Kidney (tissue), 22 donors: ENCODE measurements at places on chromosomes 2 and 18. TPM values are rescaled to one million over a fixed set of nuclear protein-coding genes. Genes with fewer than 3 reads are reported as not detected.

DNA sequence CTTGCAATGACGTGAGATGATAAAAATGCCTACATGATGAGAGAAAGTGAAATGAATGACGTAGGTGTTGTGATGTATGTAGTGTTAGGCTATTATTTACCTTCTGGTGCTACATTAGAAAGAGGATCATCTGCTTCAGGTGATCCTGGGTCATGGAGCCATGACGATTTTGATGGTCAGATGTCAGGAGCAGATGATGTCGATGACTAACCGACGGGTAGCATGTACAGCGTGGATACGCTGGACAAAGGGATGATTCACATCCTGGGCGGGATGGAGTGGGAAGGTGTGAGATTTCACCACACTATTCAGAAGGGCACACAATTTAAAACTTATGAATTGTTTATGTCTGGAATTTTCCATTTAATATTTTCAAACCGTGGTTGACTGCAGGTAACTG, 43.5 kb upstream of the ACVR1C start:
- no peak for DNase-seq

DNA sequence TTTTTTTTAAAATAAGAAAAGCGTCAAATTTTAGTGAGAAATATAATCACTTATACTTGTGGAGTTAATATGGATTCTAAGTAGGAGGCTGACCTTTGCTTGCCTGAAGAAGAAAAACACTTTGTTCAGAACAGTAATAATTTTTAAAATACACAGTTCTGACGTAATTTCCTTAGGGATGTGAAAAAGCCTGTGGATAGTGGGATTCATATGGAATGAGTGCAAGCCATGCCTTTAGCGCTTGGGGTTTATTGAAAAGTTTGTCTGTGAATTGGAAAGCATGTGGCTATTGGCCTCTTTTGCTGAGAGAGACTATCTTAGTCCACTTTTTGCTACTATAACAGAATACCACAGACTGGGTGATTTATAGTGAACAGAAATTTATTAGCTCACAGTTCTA, 151.3 kb downstream of the CCDC85A start:
- DNase-seq, result no peak

DNA sequence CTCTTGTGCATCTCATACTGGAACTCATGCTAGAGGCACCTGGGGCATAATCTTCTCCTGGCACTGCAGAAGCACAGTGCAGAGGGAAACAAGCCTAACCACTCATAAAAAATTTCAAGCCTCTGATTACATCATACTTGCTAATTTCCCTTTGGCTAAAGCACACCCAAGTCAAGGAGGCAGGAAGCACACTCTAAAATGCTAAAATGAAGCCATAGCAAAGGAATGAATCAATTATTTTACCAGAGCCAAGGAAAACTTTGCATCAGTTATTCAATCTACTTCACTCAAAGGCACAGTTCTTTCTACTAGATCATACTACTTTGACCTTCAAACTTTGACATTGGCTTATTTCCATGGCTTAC, 79.6 kb upstream of the SPOPL start:
- DNase-seq, result no peak

GRCh38 chr18:48975120-48975816, 24.5 kb upstream of the SMAD7 start:
- peak; percentile 58 for DNase-seq

DNA sequence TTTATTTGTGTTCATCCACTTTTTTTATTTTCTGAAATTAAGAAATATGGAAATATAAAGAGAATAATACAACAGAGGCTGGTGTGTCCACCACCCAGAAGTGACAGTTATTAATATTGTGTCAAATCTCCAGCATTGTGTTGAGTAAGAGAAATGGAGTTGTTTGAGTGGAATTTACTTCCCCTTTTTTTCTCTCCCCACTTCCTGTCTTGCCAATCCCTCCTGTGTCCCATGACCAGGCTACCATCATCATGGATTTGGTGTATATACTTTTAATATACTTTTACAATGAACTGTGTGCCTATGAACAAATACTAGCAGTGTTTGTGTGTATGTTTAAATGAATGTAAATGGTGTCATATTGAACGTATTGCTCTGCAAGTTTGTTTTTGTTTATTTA, 276.9 kb upstream of the SKOR2 start:
- no peak for DNase-seq

- peak; percentile 58 for DNase-seq
Measured at GRCh38 chr18:35635170-35635569, 53.6 kb downstream of the GALNT1 start.

GRCh38 chr2:20143263-20143662, 81.7 kb downstream of the SDC1 start:
- peak; percentile 22 for DNase-seq

The NT5C1B gene
- total RNA-seq, result not detected

- DNase-seq, result no peak
Measured at GRCh38 chr18:35117951-35118411, 76.8 kb downstream of the MAPRE2 start.

GRCh38 chr2:112880696-112881095, 30.3 kb upstream of the IL37 start:
- no peak for DNase-seq

The UXS1 gene
- total RNA-seq, result 56.6 TPM

The IGFBP5 gene
- total RNA-seq, result 572 TPM

- no peak for DNase-seq
Measured at GRCh38 chr2:168848225-168848624, 42.0 kb downstream of the SPC25 start.

The ZNF396 gene
- total RNA-seq, result 6.5 TPM

The BCL11A gene
- total RNA-seq, result 8.7 TPM

- no peak for DNase-seq
Measured at GRCh38 chr2:165198181-165198580, 5.7 kb downstream of the SCN3A start.

- no peak for DNase-seq
Measured at GRCh38 chr18:59593291-59593717, 103.9 kb downstream of the CCBE1 start.

GRCh38 chr2:198113316-198113715, 308.9 kb downstream of the PLCL1 start:
- no peak for DNase-seq

The HOXD12 gene
- total RNA-seq, result not detected

The REG3A gene
- not detected for total RNA-seq

The GNAL gene
- 9.7 TPM for total RNA-seq

GRCh38 chr2:103353774-103354173, 591.9 kb downstream of the TMEM182 start:
- peak; percentile 10 for DNase-seq

GRCh38 chr18:32435631-32436500, 34.8 kb downstream of the GAREM1 start:
- no peak for DNase-seq

DNA sequence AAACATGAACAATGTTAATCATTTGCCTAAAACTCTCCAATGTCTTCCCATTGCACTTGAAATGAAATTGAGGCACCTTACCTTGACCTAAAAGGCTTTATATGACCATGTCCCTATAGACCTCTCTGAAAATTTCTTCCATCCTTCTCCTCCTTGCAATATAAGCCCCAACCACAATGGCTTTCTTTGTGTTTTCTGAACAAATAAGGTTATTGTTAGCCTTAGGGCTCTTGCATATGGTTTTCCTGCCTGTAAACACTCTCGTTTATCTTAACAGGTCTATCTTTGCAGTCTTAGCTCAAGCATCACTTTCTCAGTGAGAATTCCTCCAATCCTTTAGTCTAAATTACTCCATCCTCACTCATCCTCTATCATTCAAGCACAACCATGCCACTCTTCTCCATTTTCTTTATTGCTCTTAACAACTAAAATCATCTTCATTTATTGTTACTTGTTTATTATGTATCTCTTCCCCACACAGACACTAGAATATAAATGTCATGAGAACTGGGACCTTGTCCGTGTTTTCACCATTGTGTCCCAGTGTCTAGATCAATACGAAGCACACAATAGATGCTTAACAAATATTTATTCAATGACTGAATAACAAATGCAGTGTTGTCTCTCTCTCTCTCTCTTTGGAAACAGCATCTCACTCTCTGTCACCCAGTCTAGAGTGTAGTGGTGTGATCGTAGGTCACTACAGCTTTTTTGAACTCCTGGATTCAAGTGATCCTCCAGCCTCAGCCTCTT, 129.3 kb downstream of the RDH14 start:
- DNase-seq, result no peak

The SCN9A gene
- 5.3 TPM for total RNA-seq

- DNase-seq, result no peak
Measured at GRCh38 chr18:10138719-10139118, 224.9 kb downstream of the VAPA start.

The RGPD4 gene
- not detected for total RNA-seq

- DNase-seq, result no peak
Measured at GRCh38 chr2:67234440-67234839, 162.7 kb upstream of the ETAA1 start.

The UGT1A3 gene
- total RNA-seq, result 0.57 TPM

DNA sequence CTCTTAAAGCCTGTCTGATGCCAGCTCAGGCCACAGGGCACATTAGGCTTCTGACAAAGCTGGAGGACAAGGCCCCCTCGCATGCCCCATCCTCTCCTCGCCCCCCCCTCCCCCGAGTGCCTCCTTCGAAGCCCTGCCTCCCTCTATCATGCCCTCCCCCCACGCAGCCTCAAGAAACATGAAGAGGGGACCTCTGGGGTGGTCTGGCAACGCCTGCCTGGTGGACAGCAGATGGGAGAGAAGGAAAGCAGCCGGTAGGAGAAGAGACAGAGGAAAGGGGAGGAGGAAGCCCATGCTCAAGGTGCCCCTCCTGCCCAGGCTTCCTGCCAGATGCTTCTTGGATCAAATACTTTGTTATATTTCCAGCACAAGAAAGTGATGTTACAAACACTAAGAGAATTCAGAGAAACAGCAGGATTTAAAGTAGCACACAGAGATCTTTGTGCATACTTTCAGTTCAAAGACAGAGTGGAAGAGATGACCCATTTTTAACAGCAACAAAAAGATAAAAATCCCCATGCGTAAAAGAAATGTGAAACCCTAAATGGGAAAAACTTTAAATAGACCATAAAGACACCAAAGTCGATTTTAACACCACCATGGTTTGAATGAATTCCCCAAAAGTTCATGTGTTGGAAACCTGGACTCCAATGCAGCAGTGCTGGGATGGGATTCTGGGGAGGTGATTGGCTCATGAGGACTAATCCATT, 19.0 kb downstream of the BOK start:
- DNase-seq, result no peak

The GCG gene
- total RNA-seq, result not detected
